ENCODE measurements at places on chromosomes 4 and X.

DNA sequence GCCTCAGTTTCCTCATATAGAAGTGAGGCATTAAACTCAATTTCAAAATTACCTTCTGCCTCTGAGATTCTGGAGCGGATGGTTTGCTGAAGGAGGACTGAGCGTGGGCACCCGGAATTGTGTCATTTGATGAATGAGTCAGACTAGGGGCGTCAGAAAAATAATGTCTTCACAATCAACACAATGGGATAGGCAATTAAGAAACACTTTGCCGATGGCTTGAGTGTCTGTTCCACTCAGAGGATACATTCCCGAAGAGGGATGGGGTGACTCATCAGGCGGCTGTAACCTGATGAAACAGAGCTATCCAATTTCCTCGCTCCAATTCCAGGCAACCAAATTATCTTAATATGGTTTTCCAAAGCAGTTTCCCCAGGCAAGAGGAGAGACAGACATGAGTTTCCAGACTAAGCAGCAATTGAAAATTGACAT is 1.2 kb upstream of the CHRNA9 start:
- no peak for DNase-seq

DNA sequence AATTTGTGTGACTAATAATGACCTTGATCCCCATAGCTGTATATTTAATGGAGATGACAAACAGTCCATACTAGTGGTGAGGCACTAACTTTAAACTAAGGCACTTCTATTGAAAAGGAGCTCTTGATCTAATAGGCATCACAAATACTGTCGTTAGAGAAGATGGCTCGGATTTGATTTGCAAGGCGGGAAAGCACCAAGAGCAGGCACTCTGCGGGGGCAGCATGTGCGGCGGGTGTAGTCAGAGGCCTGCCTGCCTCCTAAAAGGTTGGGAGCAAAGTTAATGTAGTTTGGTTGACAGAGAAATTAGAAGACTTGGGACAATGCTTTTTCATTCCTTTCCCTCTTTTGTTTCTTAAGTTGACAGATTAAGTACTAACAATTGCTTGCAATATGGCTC is 278.8 kb downstream of the CFAP299 start:
- no peak for DNase-seq

DNA sequence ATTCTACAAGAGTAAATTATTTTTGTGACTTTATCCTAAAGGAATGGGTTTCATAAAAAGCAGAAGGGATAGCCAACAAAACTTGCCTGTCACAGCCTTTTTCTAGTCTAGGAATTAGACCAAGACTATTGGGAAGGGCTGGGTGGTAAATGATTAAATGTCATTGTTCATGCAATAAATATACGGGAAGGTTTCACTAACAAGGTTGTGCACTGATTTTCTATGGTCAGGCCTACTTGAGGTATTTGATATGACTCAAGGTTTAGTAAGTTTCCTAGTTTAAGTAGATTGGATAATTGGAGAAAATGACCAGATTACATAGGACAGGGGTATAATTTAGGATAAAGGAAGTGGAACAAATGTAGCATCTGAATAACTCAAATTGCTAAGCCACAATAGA is 249.1 kb upstream of the BMP3 start:
- DNase-seq = no peak

GRCh38 chr4:151718984-151719955 is 41.5 kb downstream of the GATB start:
- DNase-seq = no peak

GRCh38 chr4:182141061-182141460 is 102.1 kb upstream of the TENM3 start:
- DNase-seq = no peak

- no peak for DNase-seq
Observed at GRCh38 chr4:38235354-38235753, 275.2 kb downstream of the PTTG2 start.

DNA sequence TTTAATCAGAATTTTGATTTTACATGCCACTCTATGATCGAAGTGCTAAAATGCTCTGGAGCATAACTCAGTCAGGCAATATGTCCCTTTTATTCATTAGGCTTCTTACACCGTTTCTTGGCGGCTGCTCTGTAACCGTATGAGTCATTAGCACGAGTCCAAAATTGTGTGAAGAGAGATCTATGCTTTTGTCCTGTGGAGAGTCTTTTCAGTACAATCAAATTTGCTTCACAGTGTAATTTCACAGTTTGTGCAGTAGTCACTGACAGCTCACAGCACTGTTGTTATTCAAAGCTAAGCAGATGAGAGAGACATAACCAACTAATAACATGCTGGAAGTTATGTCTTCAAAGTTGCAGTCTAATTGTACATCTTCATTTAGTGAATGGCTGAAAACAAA is 167.8 kb downstream of the PCDH10 start:
- DNase-seq = no peak

- DNase-seq = peak; percentile 18
Observed at GRCh38 chrX:21590012-21590776, 67.9 kb downstream of the KLHL34 start.

GRCh38 chrX:106726485-106727437 is at the start of gene RNF128:
Gene RNF128, plus strand, starts transcription at chrX:106726701. Its CDS starts 213 bp downstream, at chrX:106726914.
- peak; percentile 10 for DNase-seq

DNA sequence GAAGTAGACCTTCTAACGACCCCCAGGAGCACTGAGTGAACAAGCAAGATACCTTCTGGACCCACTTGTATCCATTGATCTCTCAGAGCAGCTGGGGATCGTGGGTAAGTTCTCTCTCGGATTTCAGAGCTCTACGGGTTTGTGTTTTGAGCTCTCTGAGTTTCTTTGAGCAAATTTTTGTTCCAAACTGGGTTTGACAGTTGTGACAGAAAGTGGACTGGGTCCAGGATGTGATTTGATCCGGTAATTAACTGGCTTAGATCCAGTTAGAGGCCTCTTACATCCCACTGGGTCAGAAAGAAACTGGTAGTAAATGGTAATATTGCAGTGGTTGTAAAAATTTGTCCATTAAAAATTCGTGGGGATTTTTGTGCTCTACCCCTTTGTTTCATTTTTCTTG is 459.2 kb downstream of the INPP4B start:
- DNase-seq = no peak

- DNase-seq = no peak
Observed at GRCh38 chr4:81180916-81181315, 34.1 kb downstream of the PRKG2 start.

DNA sequence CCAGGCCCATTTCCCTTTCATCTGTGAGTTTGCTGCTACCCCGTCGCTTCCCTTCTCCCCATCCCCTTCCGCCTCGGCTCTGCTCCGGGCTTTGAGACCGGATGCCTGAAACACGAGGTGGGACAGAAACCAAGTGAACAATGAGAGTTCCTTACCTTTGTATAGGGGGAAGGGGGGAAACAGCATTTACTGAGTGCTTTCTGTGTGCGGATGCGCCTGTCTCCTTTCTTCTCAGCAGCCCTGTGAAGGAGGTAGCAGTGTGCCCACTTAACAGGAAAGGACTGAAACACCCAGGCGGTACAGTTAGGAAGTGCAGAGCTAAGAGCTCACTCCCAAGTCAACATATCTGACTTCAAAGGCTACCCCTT is 43.2 kb upstream of the TMSB15B start:
- DNase-seq = peak; percentile 33

DNA sequence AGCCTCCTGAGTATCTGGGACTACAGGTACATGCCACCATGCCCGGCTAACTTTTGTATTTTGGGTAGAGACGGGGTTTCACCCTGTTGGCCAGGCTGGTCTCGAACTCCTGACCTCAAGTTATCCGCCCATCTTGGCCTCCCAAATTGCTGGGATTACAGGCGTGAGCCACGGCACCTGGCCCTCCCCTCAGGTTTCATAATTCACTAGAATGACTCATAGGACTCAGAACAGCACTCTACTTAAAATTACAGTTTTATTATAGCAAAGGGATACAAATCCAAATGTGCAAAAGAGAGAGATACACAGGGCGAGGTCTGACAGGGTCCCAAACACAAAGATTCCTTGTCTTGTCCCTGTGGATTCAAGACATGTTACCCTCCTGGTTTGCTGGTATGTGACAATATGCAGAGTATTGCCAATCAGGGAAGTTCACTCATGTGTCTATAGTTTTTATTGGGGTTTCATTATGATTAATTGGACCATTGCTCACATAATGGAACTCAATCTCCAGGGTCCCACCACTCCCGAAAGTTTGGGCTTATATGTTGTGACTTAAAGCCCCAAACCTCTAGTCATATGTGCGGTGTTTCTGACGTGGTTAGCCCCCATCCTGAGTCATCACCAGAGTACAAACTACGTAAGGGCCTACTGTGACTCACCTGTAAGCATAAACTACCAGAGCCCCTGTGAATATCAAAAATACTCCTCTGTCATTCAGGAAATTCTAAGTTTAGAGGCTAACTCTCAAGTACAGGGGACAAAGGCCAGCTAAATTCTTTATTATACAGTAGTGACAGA is 5.2 kb downstream of the YIPF6 start:
- peak; percentile 37 for DNase-seq

DNA sequence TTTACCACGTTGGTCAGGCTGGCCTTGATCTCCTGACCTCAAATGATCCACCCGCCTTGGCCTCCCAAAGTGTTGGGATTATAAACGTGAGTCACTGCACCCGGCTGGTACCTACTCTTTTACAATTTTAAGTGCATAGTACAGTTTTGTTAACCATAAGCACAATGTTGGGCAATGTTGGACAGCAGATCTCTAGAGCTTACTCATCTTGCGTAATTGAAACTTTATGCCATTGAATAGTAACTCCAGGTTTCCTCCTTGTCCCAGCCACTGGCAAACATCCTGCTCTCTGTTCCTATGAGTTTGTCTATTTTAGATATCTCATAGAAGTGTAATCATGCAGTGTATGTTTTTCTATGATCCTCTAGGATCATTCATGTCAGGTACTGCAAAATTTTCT is 9.3 kb upstream of the CPE start:
- no peak for DNase-seq

GRCh38 chr4:8267077-8267476 is 2.5 kb upstream of the HTRA3 start:
- peak; percentile 9 for DNase-seq

- no peak for DNase-seq
Observed at GRCh38 chrX:87005885-87006284, 511.7 kb upstream of the KLHL4 start.

GRCh38 chrX:71181558-71181909 is 36.9 kb downstream of the NLGN3 start:
- peak; percentile 33 for DNase-seq

GRCh38 chr4:1490654-1491327 is 84.5 kb upstream of the NKX1-1 start:
- DNase-seq = no peak

DNA sequence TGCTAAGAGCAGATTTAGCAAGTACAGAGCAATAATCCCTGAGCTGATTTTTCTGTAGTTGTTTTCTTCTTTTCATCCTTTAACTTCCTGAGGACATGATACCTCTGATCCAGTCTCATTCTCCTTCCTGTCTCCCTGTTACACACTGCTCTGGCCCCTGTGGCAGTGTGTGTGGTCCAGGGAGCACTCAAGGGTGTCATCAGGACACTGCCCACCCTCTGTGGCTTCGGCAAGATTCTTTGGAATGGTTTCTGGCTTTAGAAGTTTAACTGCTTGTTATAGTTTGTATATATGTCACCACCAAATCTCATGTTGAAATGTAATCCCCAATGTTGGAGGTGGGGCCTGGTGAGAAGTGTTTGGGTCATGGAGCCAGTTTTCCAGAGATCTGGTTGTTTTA is 637.3 kb downstream of the BCOR start:
- DNase-seq = no peak

- no peak for DNase-seq
Observed at GRCh38 chr4:114780205-114780604, 181.6 kb downstream of the UGT8 start.

GRCh38 chr4:186789651-186790050 is 66.0 kb upstream of the FAT1 start:
- DNase-seq = no peak

DNA sequence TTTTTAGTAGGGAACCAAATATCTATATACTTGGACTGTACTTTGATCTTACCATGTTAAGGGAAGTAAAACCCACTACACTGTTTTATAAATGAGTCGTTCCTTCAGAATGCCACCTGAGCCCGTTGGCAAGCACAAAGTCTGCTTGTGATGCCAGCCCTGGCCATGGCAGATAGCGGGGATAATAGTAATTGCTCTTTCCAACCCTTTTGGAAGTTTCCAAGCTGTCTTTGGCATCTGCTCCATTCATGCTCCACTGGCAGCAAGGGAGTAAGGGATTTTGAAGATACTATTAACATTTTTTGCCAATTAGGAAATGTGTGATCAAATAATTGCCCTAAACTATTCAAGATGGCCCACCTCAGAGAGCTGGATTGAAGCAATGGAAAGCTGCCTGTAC is 689.2 kb upstream of the SLIT2 start:
- no peak for DNase-seq

DNA sequence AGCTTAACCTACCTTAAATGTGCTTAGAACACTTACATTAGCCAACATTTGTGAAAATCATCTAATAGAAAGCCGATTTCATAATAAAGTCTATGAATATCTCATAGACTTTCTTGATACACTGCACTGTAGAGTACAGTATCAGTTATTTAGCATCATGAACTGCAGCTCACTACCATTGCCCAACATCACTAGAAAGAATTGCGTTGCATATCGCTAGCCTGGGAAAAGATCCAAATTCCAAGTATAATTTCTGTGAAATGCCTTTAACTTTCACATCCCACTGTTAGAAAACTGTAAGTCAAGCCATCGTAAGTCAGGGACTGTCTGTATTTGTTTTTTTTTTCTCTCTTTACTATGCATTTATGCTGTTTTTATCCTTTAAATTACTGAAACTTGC is 918.6 kb upstream of the PABPC4L start:
- no peak for DNase-seq

- DNase-seq = peak; percentile 2
Observed at GRCh38 chr4:70183168-70183939, 12.2 kb upstream of the ODAM start.

GRCh38 chr4:122914938-122915337 is 7.5 kb downstream of the NUDT6 start:
- DNase-seq = no peak

DNA sequence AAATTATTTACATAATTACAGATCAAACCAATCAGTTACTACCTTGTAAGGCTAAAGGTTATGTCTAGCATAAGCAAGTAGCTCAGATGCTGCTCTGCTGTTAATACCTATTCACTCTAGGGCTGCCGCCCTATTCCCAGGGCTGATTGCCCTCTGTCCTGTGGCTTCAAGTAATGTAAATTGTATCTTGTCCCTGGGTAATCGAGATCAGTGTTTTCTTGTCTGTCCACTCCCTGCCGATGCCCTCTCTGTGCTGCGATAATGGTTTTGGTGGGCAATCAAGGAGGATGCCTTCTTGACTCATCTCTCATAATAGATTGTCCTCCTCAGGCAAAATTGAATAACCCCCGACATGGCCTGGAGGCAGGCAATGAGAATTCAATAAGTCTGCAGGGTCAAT is 641.0 kb upstream of the PITX2 start:
- DNase-seq = no peak

DNA sequence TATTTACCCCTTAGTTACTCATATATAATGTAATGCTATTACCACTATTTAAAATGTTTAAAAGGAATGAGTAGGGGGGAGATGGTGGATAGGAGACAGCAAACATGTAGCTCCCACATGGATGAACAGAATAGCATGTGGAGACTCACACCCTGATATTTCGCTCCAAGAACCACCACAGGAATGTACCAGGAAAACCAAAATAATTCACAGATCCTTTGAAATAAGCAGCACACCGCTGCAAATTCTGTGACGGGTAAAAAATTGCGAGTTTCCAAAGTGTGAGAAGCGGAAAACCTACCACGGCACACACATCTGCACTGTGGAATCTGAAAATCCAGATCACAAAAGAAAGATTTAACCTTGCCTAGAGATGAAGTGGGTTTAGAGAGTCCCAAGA is 428.2 kb downstream of the TLL1 start:
- no peak for DNase-seq

GRCh38 chrX:36218801-36219200 is 299.3 kb downstream of the CFAP47 start:
- no peak for DNase-seq
